ENCODE measurements at places on chromosomes 11 and 22. TPM values are rescaled to one million over a fixed set of nuclear protein-coding genes. Genes with fewer than 3 reads are reported as not detected.

MICALL1 gene
- 31.3 TPM for total RNA-seq

DNA sequence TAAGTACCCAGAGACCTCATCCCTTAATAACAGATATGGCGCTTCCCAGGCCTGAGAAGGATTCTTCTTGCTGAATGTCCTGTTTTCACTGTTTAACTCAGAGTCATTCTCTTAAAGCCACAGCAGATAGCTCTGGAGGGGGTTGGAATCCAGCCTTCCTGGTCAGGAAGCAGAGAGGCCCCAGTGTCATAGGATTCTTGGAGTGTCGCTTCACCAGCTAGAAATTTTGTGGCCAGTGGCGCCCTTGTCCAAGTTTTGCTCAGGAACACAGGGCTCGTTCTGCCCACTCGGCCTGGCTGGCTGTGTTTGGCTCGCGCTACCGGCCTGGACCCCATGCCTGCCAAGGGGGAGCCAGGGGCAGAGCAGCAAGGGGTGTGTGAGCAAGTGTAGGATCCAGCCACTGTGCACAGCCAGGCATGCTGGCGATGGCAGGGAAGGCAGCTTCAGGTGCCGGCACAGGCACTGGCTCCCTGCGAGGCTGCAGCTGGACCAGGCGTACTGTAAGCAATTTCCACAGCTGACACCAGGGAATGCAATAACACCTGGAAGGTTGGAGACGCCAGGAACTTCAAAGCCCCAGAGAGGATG is 214.8 kb upstream of the SESN3 start:
- DNase-seq = no peak

C11orf42 gene
- total RNA-seq = not detected

DNA sequence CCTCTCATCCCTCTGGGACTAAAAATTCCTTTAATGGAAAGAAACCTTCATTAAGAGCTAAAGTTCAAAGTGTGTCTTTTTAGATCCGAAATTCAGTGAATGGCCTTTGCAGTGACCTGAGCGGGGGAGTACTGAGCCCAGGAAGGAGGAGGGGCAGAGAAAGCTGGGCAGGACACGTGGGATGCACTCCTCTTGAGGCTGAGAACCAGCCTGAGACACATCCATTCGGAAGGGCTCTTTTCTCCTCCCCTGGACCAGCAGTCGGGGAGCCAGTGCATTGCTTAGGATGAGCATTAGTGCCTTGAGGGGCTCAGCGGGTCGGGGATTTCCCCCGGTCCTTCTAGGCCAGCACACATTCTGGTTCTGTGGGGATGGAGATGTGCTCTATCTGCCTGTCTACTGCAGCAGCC is 258.9 kb upstream of the B3GAT1 start:
- no peak for DNase-seq

- DNase-seq = no peak
Observed at GRCh38 chr11:19435306-19435989, 194.7 kb upstream of the E2F8 start.

DNA sequence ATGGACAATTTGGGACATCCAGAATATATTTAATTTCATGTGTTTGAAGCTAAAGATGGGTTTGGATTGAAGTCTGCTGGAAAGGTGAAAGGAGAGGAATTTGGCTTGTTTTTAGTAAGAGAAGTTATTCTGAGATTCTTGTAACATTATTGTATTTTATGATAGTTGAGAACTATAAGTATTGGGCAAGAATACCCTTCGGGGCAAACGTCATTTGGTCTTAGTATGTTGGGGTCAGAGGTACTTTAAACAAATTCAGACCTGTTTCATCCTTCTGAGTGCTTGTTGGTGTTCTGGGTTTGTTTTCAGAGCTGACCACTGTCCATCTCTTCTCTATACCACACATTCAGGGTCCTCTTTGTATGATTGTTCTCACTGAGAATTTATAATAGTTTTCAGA is 19.5 kb downstream of the PANX1 start:
- no peak for DNase-seq

BRSK2 gene
- 0.37 TPM for total RNA-seq

GRCh38 chr22:25327018-25327755 is 107.7 kb downstream of the CRYBB2 start:
- DNase-seq = no peak

MMP12 gene
- not detected for total RNA-seq

Measured in activated naive CD8-positive, alpha-beta T cell treated with anti-CD3 and anti-CD28 coated beads, Interleukin-2, amount 10 ng/mL, durations not matched to agents 7 days and 5 days (primary cell).